Forelimb muscle (tissue), 1 donor: ENCODE measurements at places on chromosomes 4 and X.

GRCh38 chr4:2745981-2746806 is 9.9 kb downstream of the TNIP2 start:
- no peak for DNase-seq

DNA sequence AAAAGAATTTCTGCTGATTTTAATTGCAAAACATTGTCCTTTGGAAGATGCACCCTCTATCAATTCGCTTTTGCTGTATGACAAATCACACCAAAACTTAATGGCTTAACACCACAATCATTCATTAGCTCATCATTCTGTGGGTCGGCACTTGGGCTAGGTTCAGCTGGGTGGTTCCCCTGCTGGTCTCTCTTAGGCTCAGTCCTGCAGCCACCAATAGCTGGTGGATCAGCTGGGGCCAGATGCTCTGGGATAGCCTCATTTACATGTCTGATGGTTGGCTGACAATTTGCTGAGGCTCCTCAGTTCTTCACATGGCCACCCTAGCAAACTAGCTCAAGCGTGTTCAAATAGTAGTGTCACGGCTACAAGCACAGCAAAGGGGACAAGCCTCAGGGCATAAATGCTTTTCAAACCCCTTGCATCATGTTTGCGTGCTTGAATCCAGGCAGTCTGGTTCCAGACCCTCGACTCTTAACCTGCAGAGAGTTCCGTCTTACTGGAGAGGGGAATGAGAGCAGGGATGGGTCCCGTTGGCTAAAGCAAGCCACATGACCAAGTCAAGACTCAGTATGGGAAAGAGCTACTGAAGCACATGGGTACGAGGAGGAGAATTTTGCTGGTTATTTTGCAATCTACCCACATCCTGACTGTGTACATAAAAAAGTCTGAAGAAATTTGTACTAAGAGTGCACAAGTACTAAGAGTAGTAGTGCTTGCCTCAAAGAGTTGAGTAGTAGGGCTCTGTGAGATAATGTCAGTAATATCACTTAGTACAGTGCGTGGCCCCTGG is 7.5 kb upstream of the ACSL1 start:
- DNase-seq: no peak

DNA sequence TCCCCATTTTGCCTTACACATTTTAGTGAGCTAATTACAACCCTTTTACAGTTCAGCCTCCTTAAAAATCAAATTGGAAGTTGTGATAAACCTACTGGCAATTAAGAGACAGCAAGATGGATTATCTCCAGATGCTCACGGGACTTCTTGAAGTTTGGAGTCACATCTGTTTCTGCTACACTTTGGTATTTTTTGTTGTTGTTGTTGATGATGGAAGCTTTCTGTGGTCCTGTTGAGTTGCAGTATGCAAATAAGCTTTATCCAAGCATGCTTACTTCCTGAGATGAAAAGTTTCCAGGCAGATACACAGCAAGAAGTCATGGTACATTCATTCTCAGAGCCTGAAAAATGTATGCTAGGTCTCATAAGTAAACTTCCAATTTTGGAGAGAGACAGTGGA is 670.0 kb upstream of the AMOT start:
- no peak for DNase-seq

GRCh38 chr4:119207051-119207450 is 5.5 kb upstream of the USP53 start:
- DNase-seq: no peak
